SHP77 (cell line): ENCODE measurements at places on chromosomes 6 and 20.

DNA sequence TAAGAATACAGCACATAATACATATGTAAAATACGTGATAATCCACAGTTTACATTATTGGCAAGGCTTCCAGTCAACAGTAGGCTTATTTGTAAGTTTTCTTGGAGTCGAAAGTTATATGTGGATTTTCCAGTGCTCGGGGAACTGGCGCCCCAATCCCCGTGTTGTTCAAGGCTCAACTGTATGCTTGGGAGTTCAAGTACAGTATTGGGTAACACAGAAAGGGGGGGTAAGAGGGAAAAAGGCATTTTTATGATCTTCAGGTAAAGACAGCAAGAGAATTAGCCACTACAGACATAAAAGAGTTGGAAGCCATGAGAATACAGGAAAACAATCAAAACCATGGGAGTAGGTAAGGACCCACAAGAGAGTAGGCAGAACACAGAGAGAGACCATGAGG is 16.4 kb downstream of the PSMB1 start:
- no peak for DNase-seq

DNA sequence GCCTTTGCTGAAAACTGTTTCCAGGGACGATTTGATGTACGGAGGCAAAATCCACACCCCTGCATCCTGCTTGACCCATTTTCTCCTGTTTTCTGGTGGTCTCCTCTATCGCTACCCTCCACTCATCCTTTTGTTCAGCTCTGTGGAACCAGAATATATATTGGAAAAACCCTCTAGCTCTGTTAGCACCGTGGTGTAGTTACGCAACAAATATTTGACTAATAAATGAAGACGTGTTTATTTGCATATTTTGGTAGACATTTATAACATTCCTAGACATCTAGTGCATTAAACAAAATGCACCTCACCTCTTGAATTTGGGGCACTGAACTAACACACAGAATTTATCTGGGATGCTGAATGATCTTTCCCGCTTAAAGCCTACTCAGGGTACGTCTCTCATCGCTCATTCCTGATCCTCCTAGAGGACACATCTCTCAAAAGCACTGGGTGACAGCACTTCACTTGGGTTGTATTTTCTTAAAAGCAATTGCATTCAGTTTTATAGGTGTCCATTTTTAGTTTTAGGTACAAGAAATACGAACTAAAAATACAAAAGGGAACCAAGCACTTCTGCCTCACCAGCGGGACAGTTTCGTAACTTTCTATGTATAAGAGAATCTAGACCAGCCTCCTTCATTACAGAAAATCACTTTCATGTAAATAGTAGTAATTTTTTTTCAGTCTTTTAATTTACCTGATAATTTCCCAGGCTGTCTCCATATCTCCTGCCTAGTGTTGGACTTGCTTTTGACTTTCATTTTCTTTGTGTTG is 59.2 kb downstream of the SNRNP48 start:
- DNase-seq = no peak

- DNase-seq = no peak
These were observed 186.9 kb upstream of the SLC24A3 start for GRCh38 chr20:19025430-19026120.

GRCh38 chr20:1818247-1818840 is 76.9 kb upstream of the SIRPA start:
- DNase-seq = no peak

- no peak for DNase-seq
These were observed 12.1 kb upstream of the PRL start for GRCh38 chr6:22308939-22309338.

DNA sequence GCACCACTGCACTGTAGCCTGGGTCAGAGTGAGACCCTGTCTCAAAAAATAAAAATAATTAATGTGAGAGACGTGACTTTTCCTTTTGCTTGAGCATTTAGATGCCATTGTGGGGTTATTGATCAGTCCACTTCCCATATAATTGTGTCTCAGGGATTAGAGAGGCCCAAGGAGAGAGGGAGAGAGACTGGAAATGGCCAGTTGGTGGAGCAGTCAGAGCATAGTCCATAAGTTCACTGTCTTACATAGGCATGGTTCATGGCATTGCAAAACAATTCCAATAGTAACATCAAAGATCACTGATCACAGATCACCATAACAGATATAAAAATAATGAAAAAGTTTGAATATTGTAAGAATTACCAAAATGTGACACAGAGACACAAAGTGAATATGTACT is 15.2 kb upstream of the SDHAF4 start:
- no peak for DNase-seq

- DNase-seq = no peak
These were observed 21.6 kb downstream of the NAPB start for GRCh38 chr20:23399568-23400241.

- no peak for DNase-seq
These were observed 1358.5 kb upstream of the CITED2 start for GRCh38 chr6:140732991-140733390.

- DNase-seq = no peak
These were observed 15.7 kb downstream of the AFDN start for GRCh38 chr6:167842457-167842856.

DNA sequence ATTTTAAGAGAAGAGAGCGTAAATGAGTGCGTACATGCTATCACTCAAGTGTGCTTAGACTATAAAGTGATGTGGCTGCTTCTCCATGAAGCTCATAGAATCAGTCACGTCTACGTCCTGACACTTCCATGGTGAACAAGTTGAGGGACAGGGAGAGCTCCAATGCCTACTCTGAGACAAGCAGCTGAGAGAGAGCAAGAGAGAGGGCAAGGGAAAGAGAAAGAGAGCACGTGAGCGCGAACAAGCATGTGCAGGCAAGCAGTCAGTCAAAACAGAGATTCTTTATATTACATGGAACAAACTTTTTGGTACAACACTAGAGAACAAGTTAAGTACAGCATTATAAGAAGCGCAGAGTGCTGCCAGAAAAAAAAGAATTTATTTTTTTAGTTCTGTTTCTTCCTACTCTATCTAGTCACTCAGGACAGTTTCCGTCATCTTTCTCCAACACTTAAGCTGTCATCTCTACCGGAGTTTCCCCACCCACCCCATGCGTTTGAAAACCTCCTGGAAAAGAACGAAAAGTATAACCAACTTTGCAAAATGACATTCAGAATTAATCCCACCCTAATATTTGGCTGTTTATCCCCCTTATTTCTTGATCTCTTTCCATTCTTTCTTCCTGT is 61.8 kb downstream of the EPB41L2 start:
- DNase-seq = no peak

DNA sequence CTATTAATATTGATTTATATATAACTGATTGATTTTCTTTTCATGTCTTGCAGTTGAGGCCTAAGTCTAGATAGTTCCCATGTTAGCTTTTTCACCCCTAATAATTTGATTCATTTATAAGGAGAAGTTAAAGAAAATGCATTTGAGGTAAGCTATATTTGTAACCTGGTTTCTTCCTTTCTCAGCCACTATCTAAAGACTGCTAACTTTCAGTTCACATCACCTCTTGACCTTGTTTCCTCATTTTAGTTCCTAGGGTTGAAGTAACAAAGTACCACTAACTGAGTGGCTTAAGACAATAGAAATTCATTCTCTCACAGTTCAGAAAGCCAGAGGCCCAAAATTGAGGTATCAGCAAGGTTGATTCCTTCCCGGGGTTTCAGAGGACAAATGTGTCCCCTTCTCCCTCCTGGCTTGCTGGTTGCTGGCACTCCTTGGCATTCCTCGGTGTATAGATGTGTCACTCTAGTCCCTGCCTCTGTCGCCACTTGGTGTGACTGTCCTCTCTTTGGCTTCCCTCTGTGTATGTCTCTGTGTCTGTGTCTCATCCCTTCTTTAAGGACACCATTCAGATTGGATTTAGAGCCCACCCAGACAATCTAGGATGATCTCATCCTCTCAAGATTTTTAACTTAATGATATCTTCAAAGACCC is 55.9 kb upstream of the C20orf144 start:
- no peak for DNase-seq

- no peak for DNase-seq
These were observed 4.8 kb downstream of the MICAL1 start for GRCh38 chr6:109450801-109451200.

DNA sequence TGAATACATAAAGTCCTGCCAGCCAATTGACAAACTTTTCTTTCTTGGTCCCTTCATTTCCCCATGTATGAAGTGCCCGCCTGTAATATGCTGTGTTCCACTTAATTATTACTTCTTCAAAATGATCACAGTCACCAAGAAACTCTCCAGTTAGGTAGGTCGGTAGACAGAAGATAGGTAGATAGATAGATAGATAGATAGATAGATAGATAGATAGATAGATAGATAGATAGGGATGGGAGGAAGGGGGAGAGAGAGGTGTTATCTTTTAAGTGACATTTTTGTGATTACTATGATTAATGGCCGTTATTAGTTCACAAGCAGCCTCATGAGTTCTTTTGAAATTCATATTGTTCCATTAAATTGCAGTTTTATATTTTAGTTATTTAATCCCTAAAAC is 79.5 kb upstream of the TPD52L1 start:
- DNase-seq = no peak

DNA sequence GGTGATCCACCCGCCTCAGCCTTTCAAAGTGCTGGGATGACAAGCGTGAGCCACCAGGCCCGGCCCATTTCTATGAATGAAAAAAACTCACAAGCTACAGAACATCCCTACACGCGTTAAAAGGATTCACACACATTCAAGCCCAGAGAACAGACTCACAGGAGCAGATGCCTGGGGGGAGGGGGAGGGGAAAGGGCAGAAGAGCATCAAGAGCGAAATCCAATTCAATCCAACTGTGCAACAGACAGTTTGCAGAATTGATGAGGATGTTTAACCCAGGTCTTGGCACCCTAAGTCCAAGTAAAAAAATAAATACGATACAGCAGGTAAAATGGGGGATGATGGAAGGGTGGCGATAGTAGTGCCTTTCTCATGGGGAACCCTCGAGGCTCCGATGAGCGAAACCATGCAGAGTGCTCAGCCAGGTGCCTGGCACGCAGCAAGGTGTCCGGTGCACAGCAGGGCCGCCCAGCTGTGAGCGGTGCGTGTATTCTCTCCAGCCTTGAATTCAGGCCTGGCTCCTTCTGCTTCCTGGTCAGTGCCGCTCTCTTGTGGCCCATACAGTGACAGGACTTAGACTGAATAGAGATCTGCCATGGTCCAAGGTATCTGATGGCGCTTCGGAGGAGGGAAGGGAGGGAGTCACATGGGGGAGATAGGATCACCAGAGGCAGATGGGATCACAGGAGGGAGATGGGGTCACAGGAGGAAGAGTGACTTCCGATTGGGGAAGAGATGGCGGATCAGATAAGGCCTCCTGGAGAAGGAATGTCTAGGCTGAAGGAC is 35.4 kb upstream of the ANGPT4 start:
- no peak for DNase-seq

DNA sequence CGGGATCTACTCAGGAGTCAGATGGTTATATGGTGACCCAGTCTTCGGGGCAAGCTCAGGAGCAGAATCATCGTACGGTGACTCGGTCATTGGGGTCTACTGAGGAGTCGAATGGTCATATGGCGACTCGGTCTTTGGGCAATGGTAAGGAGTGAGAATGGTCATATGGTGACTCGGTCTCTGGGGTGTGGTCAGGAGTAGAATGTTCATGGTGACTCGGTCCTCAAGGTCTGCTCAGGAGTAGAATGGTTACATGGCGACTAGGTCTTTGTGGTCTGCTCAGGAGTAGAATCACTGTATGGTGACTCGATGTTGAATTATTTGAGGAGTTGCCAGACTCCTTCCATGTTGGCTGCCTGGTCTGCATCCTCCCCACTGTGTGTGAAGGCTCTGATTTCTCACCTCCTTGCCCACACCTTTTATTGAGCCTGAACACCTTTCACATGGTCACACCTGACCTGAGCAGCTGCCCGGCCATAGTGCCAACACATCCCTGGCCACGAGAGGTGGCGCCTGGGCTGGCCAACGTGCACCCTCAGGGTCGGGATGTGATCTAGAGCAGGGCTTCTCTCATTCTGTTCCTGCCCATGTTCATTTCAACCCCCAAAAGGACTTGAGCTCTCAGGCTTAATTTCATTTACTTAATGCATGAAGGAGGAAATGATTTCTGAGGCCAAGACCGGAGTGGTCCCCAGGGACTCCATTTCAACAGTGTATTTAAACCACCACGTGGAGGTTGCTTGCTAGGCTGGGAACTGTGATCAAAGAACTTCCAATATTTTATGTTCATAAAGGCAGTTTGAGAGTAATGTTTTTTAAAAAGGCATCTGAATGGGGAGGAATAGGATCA is 119.5 kb downstream of the PHACTR3 start:
- DNase-seq = no peak

- DNase-seq = no peak
These were observed 141.2 kb downstream of the NRN1 start for GRCh38 chr6:5865506-5866031.

DNA sequence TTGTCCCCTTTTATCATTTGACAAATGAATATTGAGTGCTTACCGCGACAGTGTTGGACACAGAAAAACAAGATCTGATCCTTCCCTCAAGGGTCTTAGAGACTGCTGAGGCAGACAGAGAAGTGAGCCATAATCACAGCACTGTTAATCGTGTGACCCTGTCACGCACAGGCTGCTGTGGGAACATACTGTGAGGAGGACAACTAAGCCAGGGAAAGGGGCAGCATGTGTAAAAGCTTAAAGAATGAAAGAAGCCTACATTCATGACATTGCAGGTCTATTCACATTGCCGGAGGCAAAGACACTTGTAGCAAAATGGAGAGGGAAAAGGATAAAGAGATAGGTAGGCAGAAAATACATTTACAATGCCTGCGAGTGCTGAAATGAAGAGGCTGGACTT is 32.7 kb downstream of the TRDN start:
- DNase-seq = no peak

DNA sequence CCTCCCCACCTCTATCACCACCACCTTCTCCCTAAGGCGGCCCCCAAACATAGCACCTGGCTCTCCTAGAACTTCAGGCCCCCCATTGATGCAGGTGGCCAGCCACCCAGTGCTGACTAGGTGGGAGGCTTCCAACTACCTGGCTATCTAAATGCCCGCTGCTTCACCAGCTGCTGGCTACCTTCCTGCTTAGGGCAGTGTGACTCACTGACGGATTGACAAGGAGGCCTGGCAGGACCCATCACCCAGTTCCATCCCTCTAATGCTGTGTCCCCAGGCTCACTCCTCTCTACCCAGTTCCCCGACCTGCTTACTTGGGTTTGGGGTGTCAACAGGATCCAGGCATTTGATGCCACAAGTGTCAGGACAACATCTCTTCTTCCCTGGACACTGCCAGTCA is 1.1 kb downstream of the SLPI start:
- DNase-seq = no peak

DNA sequence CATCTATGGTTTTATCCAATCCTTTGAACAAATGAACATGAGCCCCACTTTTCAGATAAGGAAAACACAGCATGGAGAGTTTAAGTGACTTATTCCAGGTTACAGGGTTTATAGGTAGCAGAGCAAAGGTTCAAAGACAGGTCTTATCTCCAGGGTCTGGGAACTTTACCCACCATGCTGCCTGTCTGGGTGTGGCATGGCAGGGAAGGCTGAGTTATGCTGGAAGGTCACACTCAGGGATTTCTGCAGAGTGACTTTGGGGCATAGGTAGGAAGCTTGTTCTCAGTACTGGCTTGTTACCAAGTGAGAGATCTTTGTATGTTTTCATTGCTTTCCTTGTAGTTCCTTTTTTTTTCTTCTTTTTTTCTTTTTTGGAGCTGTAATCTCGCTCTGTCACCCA is 1.8 kb downstream of the ZNF831 start:
- DNase-seq = no peak

GRCh38 chr6:106141441-106142237 is 55.5 kb downstream of the PRDM1 start:
- no peak for DNase-seq
